ENCODE measurements at places on chromosomes 5 and 9.

DNA sequence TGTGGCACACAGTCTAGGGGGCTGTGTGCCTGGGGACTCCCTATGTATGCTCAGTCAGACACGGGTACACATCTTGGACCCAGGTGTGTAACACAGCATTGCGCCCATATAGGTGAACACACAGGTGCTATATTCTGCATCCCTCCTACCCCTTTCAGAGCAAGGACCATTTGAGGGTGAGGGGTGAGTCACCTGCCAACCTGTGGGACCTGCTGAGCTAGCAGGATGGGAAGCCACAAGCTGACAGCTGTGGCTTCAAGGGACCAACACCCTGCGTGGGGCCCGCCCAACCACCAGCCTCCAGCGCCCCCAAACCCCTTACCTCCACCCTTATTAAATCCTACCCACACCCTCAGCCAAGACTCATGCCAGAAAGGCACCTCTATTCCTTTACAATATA lies 14.6 kb upstream of the AQP7 start:
- DNase-seq, result no peak

- no peak for DNase-seq
Measured at GRCh38 chr5:173296737-173297676, 31.2 kb downstream of the STC2 start.

GRCh38 chr5:132473668-132474067 lies 16.9 kb downstream of the IRF1 start:
- no peak for DNase-seq

GRCh38 chr5:96703384-96703920 lies 41.3 kb downstream of the CAST start:
- peak; percentile 52 for DNase-seq

- DNase-seq, result no peak
Measured at GRCh38 chr5:135589152-135589551, 10.4 kb upstream of the CXCL14 start.

- peak; percentile 32 for DNase-seq
Measured at GRCh38 chr9:22278426-22278825, 168.2 kb upstream of the DMRTA1 start.

DNA sequence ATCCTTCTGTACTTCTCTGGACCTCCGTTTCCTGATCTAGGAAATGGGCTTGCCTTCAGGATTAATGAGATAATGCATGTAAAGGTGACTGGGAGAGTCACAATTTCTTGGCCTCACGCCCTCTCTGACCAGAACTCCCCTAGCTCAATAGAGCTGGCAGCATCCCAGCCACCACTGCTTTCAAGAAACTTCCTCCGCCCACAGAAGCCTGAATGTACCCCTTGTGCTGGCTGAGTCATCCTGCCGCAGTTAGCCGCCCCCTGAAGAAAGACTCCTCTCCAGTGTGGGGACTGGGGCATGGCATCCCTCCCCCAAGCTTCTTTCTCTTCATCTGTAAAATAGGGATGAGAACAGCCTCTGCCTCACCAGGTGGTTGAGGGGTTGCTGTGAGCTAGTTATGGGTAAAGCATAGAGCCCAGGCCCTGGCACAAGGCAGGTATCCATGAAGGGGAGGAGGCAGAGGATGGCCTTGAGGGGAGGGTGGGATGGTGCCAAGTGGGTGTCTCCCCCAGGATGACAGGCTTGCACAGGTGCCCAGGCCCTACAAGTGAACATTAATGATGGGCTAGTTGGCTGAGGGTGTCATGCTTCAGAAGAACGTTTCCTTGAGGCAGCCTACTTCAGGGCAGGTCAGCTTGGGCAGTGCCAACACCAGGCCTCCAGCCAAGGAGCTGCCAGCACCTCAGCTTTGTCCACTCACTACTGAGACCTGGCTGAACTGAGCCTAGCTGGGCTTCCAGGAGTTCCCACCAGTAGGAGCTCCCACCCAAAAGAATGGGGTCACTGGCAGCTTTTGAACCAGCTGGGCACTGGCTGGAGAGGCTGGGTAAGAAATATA lies 3.4 kb downstream of the PDLIM4 start:
- DNase-seq, result peak; percentile 86

DNA sequence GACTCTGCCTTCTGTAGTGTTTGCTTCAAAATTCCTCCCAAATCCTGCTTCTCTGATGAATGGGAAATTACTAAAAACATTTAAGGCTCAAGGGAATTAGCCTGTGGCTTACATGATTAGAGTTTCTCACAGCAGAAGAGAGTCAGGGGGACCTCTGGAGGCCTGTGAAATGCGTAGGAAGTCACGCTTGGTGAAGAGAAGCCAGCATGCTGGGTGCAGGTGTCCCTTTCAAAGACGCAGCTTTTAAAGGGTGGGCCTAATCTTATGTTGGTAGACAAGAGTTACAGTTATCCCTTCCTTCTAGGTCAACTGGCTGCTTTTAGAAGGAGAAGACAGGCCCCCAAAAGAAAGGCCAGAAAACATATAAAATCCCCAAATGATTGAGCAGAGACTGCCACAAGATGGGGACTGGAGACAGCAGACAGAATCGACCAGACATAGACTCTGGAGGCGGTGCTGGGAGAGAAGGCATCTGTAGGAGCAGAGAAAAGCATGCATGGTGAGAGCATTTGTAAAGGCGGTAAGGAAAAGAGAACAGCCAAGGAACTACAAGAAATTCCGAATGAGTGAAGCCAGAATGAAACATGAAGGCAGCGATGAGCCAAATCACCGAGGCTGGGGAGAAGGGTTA lies 42.3 kb downstream of the B4GALT1 start:
- DNase-seq, result no peak

- DNase-seq, result no peak
Measured at GRCh38 chr9:26527931-26528330, 364.7 kb downstream of the CAAP1 start.

GRCh38 chr9:131302244-131303075 lies 12.9 kb downstream of the PLPP7 start:
- DNase-seq, result no peak

DNA sequence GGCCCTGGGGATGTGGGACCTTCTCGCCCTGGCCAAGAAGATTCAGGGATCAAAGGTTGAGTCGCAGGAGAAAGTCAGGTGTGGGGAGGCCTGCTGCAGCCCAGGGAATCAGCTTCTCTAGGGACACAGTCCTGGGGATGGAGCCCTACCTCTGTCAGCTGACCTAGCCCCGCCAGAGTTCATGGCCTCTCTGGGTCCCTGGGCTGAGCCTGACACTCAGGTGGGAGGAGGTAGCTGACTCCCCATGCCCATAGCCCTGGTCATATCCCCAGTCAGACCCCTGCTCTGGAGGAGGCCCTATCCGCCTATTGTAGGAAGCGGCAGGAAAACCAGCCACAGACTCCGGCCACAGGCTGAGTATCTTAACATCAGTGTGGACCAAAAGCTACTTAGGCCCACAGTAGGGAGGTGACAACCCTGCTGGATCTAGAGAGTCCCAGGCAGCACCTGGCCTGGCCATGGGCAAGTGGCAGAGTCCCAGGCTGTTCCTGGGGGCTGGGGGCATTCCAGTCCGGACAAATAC lies 15.0 kb upstream of the MRNIP start:
- no peak for DNase-seq

- DNase-seq, result no peak
Measured at GRCh38 chr5:67462147-67462546, 265.5 kb upstream of the CD180 start.

GRCh38 chr9:85430659-85431338 lies 311.0 kb downstream of the AGTPBP1 start:
- DNase-seq, result no peak

- peak; percentile 44 for DNase-seq
Measured at GRCh38 chr5:95959051-95959887, 2.4 kb downstream of the ELL2 start.

DNA sequence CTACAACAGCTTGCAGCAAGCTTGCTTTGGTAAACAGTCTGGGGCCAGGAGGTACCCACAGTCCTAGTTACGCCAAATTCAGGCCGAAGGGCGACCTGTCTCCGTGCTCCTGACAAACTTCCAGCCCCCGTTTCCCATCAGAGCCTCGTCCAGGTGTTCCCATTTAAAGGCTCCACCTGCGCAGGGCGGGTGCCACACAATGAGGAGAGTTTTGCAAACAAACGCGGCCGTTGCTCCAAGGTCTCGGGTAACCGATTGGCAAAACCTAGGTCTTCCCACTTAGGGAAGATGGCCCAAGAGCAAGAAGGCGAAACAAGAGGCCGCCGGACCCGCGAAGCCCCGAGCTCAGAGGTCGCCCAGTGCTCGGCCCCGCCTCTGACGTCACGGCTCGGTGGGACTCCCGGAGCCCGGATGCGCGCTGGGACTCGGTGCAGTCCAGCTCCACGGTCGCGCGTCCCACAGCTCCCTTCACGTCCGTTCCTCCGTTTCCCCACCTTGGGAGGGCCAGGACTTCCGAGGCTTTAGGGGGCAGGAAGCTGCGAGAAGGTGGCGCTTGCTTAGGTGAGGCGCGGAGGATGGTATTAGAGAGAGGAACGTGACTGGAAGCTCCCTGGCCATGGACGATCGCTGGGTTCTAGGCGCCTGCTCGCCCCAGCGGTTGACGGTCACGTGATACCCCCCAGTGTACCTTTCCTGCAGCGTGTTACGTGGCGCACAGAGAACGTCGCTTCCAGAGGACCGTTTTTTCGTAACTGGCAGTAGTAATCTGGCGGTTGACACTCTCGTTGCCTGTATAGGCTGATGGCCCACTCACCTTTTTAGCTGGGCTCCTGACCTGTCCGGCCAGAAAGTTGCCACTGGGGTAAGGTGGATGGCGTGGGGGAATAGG lies 41.8 kb upstream of the KDM4C start:
- DNase-seq, result peak; percentile 38

DNA sequence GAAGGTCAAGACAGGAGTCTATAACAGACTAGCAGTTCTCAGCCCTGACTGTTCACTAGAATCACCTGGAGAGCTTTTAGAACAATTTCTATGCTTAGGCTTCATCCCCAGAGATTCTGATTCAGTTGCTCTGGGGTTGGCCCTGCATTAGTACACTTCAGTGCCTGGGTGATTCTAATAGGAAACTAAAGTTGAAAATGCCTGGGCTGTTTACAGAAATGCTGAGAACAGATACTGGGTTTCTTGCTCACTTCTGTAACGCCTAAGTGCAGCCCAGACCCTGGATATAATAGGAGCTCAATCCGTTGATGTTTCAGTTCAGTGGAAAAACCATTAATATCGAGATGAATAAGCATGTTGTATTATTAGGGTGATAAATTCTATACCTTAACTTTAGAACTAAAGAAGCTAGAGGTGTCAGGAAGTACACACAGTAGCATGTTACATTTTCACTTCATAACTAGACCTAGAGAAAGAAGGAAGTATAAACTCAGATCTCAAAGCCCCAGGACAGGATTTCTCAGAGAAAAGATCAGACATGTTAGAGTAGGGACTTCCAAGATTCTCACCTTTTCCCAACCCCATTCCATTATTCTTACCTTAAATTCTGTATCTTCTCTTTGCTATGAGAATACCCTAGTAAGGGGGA lies 20.4 kb downstream of the HAVCR2 start:
- DNase-seq, result no peak

DNA sequence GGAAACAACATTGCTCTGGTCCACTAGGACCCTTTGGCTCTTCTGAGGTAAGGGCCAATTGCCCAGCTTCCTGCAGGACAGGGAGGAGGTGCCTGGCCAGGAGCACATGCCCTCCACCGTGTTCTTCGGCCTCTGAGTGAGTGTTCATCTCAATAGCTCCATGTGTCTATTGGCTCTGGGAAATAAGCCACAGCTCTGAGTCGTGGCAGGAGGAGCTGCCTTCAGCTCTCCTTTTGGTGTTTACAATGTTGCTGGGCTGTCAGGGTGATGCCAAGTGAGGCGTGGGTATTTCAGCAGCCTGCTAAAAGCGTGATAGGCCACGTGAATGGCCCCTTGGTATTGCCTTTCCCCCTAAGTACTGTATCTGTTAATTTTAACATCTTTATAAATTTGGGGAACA lies 26.6 kb downstream of the GADD45G start:
- no peak for DNase-seq

- peak; percentile 81 for DNase-seq
Measured at GRCh38 chr9:89010056-89010455, 18.8 kb downstream of the S1PR3 start.

DNA sequence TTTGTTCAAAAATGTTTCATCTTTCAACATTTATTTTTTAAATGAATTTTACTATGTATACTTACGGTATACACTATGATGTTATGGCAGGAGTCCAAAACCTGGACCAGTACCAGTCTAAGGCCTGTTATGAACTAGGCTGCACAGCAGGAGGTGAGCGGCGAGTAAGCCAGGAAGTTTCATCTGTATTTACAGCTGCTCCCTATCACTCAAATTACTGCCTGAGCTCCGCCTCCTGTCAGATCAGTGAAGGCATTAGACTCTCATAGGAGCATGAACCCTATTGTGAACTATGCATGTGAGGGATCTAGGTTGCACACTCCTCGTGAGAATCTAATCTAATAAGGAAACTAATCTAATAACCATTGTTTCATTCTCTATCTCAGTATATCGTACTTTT lies 715.5 kb upstream of the PTPRD start:
- no peak for DNase-seq

DNA sequence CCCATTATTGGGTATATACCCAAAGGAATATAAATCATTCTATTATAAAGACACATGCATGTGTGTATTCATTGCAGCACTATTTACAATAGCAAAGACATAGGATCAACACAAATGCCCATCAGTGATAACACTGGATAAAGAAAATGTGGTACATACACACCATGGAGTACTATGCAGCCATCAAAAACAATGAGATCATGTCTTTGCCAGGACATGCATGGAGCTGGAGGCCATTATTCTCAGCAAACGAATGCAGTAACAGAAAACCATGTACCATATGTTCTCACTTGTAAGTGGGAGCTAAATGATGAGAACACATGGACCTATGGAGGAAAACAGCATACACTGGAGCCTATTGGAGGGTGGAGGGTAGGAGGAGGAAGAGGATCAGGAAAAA lies 402.4 kb downstream of the CSNK1G3 start:
- DNase-seq, result no peak

GRCh38 chr9:31908158-31908890 lies 476.1 kb upstream of the ACO1 start:
- DNase-seq, result no peak

GRCh38 chr9:90502134-90502533 lies 140.5 kb downstream of the DIRAS2 start:
- DNase-seq, result no peak

DNA sequence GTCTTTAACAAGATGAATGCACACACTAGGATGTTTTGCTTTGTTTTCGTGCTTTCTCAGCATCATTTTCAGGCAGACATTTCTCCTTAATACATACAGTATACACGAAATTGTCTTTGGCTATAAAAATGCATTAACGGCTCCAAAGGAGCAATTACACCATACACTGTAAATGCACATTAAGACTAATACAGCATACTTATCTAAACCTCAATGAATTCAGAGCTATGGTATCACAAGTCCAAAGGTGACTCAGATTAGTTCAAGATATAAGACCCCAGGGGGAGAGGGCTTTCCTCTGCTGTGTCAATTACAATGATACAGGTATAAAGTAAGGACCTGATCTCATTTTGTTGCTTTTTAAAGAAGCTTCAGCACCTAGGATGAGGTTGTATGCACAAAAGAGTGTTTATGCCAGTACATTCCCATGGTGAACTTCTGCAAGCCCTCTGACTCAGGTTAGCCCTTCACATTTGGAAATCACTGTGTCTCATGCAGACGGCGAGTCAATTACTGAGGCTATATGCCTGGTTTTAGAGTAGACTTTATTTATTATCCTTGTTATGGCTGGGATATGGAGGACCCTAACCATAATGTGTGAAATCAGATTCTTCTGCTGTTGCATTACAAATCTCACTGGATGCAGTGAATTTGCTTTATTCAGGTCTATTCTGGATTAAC lies 233.3 kb downstream of the ZNF608 start:
- DNase-seq, result peak; percentile 68
